ENCODE measurements at places on chromosomes 13 and 19.

DNA sequence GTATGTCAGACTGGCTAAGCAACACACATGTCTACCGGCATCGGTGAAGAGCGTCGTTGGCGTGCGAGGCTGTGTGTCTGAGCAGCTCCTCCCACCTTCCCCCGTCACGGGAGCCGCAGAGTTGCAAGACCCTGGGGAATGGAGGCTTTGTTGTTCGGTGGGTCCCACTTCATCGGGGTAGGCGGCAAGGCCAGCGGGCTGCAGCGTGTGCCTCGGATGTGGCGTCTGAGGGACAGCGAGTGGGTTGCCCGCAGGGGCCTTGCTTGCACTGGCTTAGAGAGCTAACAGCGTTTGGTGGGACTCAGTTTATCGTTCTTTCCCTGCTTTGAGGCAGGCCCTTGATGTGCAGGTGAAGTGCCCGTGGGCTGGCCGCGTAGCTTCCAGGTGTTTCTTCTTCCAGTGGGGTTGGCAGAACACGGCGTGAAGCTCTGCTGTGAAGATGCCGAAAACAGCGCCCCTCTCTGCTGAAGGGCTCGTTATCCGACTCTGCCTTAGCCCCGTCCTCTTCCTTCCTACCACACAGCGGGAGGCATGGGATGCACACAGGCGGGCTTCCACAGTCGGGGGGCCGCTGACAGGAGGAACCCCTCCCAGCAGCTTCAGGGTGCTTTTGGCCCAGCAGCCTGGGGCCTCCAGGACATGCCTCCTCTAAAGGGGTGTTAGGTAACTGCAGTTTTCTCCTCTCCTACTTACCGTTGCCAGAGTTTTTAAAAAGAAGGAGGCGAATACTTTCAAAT is 85.2 kb downstream of the ATP11A start:
- DNase-seq = no peak

DNA sequence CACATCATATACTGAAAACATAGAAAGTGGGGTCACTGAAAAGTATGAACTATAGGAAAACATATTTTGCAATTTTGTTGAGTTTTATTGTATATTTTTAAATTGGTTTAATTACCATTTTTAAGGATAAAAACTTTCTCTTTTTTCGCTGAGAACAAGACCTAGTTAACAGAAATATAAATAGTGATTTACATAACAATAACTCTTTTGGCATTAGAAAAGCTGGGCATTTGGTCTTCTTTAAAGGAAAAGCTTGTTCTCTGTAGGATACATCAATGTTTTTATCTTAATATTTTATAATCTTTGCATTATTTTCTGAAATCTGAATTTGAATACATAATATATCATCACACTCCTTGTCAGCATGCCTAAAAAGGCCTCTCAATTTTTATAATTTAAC is 47.4 kb upstream of the MYCBP2 start:
- DNase-seq = no peak

- peak; percentile 89 for DNase-seq
Measured at GRCh38 chr19:39401549-39402345, 4.9 kb upstream of the ZFP36 start.

DNA sequence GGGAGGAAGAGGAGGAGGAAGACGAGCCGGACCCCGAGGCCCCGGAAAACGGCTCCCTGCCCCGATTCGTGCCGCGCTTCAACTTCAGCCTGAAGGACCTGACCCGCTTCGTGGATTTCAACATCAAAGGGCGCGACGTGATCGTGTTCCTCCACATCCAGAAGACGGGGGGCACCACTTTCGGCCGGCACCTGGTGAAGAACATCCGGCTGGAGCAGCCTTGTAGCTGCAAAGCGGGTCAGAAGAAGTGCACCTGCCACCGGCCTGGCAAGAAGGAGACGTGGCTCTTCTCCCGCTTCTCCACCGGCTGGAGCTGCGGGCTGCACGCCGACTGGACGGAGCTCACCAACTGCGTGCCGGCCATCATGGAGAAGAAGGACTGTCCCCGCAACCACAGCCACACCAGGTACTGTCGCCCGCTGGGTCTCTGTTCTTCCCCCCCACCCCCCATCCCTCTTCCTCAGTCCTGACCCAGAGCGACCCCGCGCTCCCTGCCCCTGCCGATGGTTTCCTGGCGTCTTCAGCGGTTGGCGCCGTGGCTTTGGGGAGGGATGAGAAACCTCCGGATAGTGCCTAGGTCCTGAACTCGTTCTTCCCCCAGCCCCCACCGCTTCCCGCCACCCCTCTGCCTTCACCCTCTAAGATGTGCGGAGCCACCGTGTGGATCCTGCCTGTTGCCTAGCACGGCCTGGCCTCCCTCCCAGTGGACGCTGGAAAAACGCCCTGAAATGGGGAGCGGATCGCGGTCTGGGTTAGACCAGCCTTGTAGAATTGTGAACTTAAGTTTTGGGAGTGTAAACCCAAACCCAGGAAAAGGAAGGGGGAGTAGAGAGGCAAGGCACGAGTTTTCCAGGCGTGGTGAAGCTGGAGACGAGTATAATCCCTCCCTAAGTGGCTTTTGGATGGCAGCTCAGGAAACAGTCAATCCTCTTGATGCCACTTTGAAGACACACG is 1.5 kb downstream of the HS6ST3 start:
- peak; percentile 44 for DNase-seq

DNA sequence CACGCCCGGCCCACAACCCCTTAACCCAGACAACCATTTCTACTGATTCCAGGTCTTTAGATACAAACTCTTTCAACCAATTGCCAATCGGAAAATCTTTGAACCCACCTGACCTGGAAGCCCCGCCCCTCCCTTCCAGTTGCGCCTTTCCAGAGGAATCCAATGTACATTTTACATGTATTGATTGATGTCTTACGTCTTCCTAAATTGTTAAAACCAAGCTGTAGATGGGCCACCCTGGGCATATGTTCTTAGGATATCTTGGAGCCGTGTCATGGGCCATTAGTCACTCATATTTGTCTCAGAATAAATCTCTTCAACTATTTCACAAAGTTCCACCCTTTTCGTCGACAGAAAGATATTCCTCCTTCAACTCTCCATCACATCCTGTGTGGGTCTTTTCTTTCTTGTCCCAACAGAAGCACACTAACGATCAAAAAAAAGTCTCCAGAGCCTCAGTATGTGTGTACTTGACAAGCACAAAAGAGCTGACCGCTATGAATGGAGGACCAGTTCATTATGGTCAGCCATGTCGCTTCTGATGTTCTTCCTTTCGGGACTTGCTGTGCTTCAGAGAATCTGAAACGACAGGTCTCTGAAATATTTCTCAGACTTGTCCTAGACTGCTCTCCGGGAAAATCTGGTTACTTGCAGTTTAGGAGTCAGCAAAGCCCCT is 601 bp upstream of the ZNF749 start:
- no peak for DNase-seq

DNA sequence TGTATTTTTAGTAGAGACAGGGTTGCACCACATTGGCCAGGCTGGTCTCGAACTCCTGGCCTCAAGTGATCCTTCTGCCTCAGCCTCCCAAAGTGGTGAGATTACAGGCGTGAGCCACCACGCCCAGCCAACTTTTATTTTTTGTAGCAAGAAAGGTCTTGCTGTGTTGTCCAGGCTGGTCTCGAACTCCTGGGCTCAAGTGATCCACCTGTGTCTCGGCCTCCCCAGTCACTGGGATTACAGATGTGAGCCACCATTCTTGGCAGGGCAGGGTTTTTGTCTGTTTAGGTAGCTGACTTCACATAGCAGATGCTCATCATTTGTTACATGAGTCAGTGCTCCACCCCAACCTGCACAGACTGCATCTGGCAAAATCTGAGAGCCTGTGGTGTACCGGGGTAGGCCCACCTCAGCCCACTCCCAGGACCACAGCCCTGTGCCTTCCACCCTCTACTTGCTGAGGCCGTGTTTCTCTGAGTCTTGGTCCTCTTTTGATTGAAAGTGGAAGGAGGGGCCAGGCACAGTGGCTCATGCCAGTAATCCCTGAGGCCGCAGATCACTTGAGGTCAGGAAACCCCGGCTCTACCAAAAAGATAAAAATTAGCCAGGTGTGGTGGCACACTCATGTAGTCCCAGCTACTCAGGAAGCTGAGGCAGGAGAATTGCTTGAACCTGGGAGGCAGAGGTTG is 4.2 kb upstream of the TNPO2 start:
- DNase-seq = no peak
